ENCODE measurements at places on chromosomes 16 and 17. TPM values are rescaled to one million over a fixed set of nuclear protein-coding genes. Genes with fewer than 3 reads are reported as not detected.

DNA sequence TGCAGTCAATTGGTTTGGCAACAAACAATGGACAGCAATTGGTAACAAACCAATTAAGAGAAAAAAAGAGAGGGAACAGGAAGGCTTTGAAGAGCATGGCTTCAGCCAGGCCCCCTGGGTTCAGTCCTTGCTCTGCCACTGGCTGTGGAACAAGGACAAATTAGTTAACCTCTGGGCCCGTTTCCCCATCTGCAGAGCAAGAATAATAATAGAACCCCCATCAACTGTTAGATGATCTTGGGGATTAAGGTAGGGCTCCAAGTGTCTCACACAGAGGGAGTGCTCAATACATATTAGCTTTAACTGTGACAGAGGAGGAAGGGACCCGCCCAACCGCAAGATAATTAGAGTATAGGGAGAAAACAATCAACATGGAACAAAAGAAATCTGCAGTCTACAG, 55.2 kb downstream of the PECAM1 start:
- no peak for DNase-seq

DNA sequence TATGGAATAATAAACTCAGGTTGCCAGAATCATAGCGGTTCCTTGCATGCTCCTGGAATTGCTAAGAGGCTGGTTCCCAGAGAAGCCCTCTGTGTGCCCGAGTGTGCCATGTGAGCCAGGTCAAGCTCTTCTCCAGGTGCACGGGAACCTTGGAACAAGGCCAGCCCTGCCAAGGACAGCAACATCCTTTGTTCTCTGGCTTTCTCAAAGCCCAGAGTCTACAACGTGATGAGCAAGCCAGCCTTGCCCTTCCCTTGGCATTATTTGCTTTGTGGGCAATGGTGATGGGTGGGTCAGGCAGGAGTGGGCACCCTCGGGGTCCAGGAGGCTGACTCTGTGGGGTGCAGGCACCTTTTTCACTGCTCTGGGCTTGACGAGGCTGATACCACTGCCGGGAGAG, 14.2 kb upstream of the SEC14L1 start:
- DNase-seq, result no peak

DNA sequence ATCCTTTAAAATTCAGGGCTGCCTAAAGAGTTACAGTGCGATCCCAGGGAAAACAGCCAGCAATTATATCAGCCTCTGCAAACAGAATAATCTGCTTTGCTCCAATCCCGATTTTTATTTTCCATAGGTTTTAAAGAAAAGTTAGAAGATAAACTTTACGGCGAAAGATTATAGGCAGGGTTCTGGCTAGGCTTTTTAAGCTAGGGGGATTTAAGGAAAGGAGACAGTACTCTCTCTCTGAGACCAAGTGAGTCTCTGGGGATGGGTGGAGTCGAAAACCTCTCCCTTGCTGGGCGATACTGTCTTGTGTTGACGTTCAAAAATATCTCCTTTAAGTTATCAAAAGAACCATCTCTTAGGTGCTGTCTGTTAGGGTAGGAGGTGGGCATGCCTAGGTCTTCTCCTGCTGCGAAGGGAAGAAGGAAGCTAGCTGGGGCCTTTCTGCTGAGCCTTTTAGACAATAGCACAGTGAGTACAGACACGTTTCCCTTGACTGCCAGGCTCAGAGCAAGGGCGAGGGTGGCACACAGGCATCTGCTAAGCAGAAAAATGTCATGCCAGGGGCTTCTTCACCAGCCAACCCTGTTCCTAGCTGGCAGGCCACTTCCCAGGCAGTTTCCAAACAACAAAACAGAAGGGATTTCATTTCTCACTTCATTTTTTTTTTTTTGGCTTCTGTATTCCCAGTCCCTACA, 167.9 kb upstream of the MAF start:
- no peak for DNase-seq

- DNase-seq, result no peak
These were observed 150.8 kb downstream of the SNX11 start for GRCh38 chr17:48258331-48258730.

DNA sequence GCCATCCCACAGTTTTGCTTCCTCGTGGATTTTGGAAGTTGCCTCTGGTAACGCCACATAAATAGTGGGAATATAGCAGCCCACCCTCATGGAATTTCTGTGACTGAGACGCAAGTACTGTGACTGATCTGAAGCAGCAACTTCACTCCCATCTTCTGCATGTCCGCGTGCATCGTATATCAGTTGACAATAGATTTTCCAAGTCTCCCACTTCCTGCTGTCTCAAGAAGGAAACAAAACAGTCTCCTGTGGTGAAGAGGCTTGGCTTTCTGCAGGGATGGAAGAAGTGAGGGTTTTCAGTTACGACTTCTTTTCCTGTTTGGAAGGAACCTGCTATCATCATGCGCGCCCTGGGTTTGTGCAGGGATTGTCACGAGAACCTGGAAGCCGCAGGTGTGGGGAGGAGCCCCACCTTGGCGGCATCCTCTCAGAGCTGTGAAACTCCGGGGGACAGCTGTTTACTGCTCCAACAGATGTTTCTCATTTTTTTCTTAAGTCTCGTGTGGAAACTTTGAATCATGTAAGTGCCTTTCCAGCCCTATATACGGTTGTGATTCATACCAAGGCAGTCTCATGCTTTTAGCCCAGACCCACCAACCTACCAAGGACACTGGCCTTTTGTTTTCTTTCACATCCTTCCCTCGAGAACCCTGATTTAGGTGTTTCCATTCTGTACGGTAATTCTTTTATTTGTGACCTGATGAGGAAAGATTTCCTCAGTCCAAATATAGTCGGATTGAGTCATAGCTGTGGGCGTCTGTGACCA, 57.5 kb downstream of the WIPI1 start:
- DNase-seq, result no peak

GRCh38 chr17:76715496-76715830, 4.7 kb upstream of the MXRA7 start:
- no peak for DNase-seq

DNA sequence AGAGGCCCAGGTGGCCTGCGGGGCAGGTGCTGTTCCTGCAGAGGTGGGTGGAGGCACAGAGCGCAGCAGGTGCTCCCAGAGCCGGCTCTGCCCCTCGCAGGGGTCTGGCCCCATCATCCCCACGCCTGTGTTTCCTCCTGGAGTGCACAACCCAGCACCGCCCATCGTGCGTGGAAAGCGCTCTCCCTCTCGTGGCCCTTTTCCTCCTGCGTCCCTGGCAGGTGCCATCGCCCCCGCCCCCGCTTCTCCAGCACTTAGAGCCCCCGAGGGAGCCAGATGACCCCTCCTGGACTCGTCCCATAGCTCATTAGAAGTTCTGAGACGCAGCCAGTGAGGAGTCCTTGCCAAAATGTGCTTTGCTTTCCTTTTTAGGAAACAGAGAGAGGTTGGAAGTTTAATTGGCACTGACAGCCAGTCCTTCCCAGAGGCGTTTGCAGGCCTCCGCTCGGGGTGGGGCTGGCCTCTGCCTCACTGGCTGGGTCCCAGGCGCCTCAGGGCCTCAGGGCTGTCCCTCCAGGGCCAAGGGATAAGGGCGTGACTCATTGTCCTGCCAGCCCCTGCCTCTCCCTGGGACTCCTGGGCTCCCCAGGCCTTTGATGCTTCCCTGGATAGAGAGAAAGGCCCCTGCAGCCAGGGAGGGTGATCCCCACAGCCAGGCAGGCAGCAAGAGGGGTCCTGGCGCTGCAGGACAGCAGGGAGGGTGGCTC, 32.2 kb upstream of the CHMP6 start:
- peak; percentile 96 for DNase-seq

DNA sequence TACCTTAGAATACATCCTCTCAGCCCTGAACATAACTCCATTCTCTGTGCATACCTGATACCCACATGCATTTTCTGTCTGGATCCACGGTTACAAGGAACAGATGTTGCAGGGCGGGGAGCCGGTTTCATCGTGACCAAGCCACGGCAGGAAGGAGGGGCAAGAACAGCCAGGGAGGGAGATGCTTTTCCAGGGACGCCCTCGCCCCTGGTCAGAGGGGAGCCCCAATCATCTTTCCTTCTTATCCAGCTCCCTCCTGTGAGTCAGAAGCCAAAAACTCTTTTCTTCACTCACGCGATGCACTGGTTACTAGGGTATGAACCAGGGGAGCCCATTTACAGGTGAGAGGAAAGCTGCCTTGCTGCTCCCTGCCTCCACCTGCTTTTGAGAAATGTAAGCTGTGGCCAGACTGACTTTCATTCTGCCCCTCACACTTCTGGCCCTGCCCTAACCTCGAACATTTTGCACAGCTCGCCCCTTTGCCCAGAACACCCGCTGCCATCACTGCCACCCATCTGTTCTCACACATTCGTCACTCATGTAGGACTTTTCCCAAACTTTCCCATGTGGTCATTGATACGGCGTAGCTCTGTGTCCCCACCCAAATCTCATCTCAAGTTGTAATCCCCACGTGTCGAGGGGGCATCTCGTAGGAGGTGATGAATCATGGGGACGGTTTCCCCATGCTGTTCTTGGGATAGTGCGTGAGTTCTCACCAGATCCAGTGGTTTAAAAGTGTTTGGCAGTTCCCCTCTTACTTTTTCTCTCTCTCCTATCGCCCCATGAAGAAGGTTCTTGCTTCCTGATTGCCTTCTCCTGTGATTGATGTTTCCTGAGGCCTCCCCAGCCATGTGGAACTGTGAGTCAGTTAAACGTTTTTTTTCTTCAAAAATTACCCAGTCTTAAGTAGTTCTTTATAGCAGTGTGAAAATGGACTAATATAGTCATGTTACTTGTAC, 20.5 kb downstream of the FOXL1 start:
- DNase-seq, result no peak

- DNase-seq, result no peak
These were observed 2.0 kb downstream of the CLDN6 start for GRCh38 chr16:3015865-3016521.

GRCh38 chr16:11576427-11577289, 10.1 kb downstream of the LITAF start:
- DNase-seq, result no peak

- DNase-seq, result no peak
These were observed at the start of gene CRAMP1 for GRCh38 chr16:1612320-1613111. CRAMP1 (plus strand) TSS chr16:1612360; CDS start chr16:1614640, 2,280 bp downstream.

GRCh38 chr17:48541577-48542113, 3.3 kb downstream of the HOXB2 start:
- peak; percentile 92 for DNase-seq

DNA sequence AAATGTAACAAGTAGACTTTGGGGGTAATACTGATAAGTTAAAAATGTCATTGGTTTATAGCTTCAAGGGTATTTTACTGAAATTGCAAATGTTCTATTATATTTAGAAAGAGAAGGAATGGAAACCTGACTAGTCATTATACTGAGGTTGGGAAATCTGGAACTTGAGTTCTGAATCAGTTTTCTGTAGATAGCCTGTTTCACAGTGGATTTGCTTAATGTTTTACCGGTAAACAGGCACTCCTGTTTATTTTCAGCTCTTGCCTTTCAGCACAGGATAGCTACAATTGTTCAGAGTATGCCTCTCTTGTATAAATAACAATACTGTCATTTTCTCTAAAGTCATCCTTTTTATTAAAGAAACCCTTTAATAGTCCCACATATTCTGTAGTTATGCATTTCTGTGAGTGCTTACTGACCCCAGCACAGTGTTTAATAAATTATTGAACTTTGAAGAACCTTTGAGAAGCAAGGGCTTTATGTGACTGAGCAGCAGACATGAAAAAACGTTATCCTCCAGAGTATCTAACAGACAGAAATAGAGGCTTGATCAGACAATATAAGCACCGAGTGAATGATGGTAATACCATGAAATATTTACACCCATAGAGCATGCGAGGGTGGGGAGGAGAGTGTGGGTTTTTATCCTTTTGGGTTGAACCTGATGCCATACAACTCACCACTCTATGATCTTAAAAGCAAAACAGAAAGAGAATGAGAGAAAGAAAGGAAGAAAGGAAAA, 58.2 kb downstream of the FTO start:
- no peak for DNase-seq

DNA sequence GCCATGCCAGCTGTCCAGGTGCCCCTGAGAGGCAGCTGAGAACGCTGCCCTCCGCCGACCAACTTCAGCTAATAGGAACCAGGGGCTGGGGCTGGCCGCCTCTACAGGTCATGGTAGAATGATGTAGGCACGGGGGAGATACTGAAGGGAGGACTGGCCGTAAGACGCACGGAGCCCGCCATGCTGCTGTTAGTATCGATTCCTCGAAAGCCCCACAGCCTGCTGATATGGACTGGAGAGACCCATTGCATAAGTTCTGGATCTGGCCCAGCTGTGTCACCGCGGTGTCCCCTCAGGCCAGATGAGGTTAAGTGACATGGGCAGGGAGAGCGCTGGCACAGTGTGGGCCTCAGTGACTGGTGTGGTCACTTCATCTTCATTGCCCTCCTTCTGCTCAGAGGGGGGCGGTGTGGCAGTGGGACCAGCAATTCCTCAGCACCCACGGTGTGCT, 75.6 kb downstream of the AMFR start:
- peak; percentile 45 for DNase-seq

DNA sequence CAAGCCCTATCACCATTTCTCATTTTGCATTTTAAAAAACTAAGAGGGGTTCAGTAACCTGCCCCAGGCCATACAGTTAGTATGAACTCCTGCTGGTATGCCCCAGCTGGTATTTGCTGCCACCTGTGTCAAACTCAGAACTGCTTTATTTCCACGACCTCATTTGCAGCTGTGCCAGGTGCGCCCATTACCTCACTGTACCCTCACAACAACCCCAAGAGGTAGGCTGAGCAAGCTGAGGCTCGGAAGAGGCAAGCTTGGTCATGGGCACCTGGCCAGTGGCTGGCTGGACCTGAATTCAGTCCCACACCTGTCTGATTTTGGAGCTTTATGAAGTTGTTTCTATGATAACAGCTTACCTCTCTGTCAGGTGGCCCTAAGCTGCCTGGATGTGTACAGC, 7.6 kb downstream of the EPN2 start:
- no peak for DNase-seq

DNA sequence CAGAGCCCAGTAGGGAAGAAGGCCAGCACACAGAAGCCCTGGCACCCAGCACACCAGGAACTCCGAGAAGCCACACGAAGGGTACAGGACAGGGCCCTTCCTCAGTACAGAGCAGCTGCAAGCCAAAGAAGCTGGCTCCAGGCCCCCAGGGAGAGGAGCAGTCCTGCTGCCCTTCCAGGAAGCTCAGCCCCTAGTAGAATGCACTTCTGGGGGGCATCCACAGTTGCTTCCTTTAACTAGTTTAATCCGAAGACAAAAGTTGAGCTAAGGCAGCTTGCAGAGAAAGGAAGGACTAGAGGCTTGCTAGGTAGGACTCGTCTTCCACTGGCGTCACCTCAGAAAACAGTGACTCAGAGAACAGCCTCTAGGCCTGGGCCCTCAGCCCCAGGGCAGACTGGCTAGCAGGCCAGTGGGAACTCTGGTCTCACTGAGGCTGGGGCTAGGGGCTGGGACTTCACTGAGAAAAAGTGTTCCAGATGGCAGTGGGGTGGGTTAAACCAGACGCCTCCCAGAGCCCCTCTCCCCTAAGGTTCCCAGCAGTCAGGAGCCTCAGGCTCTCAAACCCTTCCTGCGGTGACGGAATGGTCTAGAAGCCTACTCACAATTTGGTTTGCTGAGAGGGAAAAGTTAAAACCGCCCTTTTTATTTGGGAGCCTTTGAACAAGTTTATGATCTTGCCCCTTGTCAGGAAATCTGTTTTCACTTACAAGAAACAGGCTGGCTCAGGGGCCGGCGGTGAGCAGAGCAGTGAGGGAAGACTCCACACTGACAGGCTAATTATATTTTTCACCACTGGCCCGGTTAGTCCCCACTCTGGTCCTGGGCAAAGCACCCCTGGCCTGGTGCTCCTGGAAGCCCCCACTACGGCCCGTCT, 41.4 kb downstream of the ACTG1 start:
- DNase-seq, result no peak

The KRTAP1-5 gene
- total RNA-seq, result not detected

The TMIGD1 gene
- total RNA-seq, result not detected

The UNK gene
- total RNA-seq, result 18.2 TPM

The ABCA3 gene
- 8.9 TPM for total RNA-seq

All from right cardiac atrium (tissue), 5 donors.